ENCODE measurements at places on chromosomes 7 and 10. TPM values are rescaled to one million over a fixed set of nuclear protein-coding genes. Genes with fewer than 3 reads are reported as not detected.
A peak's percentile ranks its signal among the peaks of the same experiment; 100 is the strongest.

The ZNF212 gene
- 22.9 TPM for total RNA-seq

- no peak for DNase-seq
Observed at GRCh38 chr10:108051218-108051617, 886.7 kb upstream of the SORCS1 start.

- no peak for DNase-seq
Observed at GRCh38 chr7:99089914-99090629, 53.8 kb downstream of the SMURF1 start.

DNA sequence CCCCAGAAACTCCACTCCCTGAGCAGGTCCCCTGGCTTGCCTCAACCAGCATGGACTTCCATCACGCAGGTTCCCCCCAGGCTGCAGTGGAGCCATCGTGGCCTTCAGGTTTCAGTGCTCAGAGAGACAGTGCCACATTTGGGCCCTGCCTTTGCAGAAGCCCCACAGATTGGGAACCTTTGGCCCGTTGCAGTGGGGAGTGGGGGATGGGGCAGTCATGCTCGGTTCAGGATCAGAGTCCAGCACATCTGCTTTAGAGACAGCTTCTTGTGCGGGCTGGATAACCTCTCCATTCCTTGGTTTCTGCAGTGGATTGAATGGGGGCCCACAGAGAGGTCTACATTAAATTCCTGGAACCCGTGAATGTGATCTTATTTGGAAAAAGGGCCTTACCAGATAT is 183.9 kb downstream of the EBF3 start:
- no peak for DNase-seq

The SFTPA1 gene
- not detected for total RNA-seq

- no peak for DNase-seq
Observed at GRCh38 chr10:128040096-128040495, 86.1 kb downstream of the MKI67 start.

DNA sequence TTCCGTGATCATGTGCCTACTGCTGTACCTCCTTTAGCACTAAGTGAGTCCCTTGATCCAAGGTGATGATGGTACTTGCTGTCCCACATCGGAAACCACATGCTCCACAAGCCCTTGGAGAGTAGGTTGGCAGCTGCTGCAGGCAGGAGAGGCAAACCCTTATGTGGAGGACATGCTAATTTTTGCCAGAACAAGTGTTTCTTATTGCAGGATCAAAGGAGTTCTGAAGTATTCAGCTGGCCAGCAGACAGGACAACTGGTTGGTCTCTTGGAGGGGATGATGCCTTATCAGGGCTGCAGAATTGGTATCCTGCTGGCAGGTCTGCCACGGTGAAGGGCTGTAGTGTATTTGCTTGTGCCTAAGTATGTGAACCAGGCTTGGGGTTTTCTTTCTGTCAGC is 36.8 kb downstream of the NACAD start:
- DNase-seq, result no peak

The FAM171A1 gene
- 37.4 TPM for total RNA-seq

The PLXNA4 gene
- 0.35 TPM for total RNA-seq

The CEP55 gene
- total RNA-seq, result 17.8 TPM

DNA sequence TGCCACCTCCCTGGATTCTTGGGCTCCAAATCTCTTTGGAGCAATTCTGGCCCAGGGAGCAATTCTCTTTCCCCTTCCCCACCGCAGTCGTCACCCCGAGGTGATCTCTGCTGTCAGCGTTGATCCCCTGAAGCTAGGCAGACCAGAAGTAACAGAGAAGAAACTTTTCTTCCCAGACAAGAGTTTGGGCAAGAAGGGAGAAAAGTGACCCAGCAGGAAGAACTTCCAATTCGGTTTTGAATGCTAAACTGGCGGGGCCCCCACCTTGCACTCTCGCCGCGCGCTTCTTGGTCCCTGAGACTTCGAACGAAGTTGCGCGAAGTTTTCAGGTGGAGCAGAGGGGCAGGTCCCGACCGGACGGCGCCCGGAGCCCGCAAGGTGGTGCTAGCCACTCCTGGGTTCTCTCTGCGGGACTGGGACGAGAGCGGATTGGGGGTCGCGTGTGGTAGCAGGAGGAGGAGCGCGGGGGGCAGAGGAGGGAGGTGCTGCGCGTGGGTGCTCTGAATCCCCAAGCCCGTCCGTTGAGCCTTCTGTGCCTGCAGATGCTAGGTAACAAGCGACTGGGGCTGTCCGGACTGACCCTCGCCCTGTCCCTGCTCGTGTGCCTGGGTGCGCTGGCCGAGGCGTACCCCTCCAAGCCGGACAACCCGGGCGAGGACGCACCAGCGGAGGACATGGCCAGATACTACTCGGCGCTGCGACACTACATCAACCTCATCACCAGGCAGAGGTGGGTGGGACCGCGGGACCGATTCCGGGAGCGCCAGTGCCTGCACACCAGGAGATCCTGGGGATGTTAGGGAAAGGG is 913 bp downstream of the NPY start:
- peak; percentile 68 for DNase-seq

DNA sequence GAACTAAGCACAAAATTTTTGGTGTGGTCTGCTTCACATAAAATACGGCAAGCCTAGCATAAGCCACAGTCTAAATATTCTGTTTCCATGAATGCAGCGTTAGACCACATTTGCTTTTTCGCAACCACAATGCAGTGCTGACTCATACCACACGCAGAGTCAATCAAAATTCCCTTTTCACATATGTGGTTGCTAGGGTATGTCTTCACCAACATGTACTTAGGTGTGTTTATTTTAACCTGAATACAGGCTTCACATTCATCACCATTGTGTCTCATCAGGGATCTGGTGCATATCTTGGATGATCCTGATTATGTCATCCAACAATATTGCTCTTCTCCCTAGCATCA is 90.8 kb downstream of the CHN2 start:
- DNase-seq, result no peak

DNA sequence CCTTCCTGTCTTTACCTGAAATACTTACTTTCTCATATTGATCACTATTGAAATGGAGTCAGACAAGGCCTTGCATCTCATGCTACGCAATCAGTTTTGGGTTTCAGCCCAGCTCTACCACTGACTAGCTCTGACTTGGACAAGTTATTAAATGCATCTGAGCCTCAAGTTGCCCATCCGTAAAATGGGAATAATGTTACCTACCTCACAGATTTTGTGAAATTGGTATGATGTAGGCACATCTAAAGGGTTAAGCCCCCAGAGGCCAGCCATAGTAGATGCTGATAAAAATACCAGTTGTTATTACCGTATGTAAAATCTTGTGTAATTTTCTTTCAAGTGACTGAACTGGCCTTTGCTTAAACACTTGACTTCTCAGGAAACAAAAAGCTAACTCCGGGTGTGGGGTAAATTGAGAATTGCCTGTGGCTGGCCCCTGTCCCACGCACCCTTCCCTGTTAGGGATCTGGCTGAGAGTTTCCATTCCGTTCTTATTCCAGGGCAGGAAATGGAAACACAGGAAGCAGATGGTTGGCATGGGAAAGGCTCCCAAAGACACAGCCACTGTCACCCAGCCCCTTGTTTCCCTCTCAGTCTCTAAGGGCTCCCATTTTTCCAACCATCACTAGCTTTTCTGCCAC is 7.5 kb downstream of the DUSP5 start:
- DNase-seq, result no peak

- no peak for DNase-seq
Observed at GRCh38 chr10:72062382-72062781, 26.0 kb downstream of the SPOCK2 start.

- DNase-seq, result no peak
Observed at GRCh38 chr7:129597672-129598071, 13.8 kb upstream of the NRF1 start.

The NANOS1 gene
- 4.5 TPM for total RNA-seq

The EBF3 gene
- 0.04 TPM for total RNA-seq

DNA sequence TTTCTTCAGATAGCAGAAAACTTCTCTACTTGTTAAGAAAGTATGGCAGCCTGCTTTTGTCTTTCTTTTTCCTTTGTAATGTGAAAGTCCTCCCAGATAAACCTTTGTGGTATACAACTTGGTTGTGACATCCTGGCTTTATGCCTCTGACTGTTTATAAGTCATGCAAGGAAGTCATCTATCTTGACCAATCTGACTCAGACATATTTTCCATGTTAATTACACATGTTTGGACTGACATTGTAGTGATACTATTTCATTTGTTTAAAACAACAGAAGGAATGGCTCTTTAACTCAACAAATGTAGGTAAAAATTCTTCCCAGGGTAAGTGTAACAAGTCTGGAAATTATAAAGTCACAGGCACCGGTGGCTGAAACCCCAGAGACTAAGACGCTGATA is 341.6 kb upstream of the MEOX2 start:
- no peak for DNase-seq

GRCh38 chr7:95723583-95724180 is 48.7 kb upstream of the DYNC1I1 start:
- DNase-seq, result peak; percentile 55

DNA sequence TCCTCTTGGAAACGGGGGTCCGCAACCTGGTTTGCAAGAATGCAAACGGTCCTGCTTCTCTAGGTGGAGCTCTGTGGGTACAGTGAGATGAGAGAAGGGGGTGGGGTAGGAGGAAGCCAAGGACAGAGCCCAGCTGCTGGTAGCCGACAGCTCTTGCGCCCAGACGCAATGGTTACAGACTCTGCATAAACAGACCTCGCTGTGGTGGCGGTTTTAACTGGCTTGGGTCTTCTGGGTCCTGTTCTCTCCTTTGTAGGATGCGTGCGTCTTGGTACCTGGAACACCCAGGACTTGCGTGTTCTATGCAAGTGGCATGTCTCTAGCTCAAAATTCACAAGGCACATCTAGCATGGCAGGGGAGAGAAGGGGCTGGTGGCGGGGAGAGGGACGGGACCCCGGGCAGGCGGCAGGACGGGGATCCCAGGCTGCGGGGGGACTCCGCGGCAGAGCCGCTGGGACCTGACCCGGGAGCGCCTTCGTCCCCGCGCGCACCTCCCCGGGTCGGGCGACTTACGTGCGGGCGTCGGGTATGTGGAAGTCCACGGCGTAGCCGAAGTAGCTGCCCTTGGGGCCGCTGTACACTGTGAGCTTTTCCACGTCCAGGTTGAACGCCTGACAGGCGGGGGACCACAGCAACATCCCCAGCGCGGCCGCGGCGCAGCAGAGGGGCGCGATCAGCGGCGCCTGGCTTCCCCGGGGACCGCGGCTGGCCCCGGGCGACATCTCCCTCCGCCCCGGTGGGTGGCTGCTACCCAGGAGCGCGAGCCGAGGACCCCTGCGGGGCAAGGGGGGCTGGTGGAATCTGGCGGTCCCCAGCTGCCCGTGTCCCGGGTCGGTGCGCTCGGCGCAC is 448 bp downstream of the ITGA8 start:
- peak; percentile 64 for DNase-seq

DNA sequence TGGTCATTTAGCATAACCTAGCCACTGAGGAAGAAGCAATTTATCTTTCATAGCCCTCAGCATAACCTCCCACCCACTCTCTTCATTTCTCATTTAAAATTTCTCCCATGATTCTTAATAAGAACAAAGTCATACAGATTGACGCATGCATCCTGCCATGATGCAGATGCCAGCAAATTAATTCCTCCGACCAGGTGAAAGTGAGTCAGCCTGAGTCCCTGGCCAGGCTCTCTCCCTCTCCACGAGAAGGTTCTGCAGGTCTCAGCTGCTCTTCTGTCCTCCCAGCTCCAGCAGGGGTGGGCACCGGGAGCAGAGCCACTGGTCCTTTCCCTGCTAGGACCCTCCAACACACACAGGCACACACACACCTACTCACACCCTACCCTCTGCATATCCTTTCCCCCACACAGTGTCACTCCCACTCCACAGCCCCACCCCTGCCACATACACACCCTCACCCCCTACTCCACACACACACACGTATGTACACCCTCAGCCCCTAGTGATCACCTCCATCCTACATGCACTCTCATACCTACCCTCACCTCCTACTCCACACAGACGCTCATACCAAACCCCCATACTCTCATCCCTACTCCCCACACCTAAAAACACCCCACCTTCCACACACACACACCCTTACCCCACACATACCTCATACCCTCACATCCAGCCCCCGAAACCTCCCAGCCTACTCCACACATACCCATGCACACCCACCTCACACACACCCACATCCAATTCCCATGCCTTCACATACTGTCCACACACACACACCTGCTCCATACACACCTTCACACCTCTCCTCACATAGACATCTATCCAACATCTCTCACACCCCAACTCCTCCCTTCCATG is 78.0 kb downstream of the FAM13C start:
- no peak for DNase-seq

DNA sequence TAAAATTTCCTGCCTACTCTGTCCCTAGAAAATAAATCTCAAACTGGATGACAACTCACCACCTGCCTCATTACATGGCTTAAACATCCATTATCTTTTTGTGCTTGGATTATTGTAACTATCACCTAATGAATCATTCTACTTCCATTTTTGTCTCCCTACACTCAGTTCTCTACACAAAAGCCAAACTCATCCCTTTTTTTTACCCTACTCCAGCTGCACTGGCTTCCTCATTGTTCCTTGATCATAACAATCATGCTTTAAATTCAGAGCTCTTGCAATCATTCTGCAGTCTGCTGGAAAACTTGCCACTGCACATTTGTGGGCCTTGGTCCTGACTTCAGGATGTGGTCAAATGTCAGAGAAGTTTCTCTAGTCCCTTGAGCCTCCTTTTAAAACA is 280.0 kb downstream of the DGKB start:
- no peak for DNase-seq

The HMX2 gene
- 0.35 TPM for total RNA-seq

- DNase-seq, result no peak
Observed at GRCh38 chr7:34762764-34763163, 104.7 kb downstream of the NPSR1 start.

GRCh38 chr7:157462419-157462771 is 125.6 kb downstream of the DNAJB6 start:
- DNase-seq, result no peak

The PPP1R9A gene
- 17.0 TPM for total RNA-seq

The NYAP1 gene
- total RNA-seq, result 3.2 TPM

The GNGT1 gene
- total RNA-seq, result 0.44 TPM

DNA sequence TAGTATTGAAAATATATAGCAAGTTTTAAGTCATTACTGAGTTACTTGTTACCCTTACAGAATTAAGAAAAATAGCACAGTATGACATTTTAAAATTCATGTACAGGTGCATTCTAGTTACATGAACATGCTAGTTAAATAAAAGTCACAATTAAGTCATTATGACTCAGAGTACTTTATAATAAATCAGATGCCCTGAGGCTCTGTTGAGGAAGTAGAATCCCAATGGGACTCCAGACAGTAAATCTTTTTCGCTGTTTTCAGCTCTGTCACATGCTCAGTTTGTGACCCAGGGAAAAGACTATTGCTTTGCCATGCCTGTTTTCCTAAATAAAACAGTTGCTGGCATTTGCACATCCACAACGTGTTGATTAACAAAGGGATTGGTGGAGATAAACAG is 21.0 kb downstream of the NUDT13 start:
- no peak for DNase-seq

Data from H9 (cell line).